ENCODE measurements at places on chromosomes 3 and 15.

- DNase-seq: no peak
Observed at GRCh38 chr15:34841262-34841725, 45.9 kb upstream of the ACTC1 start.

GRCh38 chr3:150236316-150237082 is 171.6 kb upstream of the TSC22D2 start:
- no peak for DNase-seq

DNA sequence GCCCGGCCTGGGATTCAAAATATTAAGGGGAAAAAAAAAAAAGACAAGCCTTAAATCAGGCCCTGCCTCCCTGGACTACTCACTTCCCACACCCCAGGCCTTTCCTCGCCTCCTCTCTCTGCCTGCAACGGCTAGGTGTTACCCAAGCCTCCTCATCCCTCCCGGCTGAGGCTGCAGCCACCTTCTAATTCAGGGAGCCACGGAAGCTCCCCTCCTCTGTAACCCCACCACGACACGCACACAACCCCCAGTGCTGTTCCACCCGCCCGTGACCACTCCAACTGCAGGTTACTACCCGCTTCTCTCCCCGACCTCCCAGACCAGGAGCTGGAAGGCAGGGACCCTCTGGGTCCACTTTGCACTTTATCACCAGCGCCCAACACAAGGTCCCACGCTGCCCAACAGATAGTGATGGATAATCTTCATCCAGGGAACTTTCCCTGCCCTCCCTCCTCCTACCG is 936 bp downstream of the KIF7 start:
- no peak for DNase-seq

GRCh38 chr3:139672884-139673283 is 4.9 kb downstream of the NMNAT3 start:
- no peak for DNase-seq

- DNase-seq: no peak
Observed at GRCh38 chr3:167852216-167852615, 116.7 kb downstream of the SERPINI1 start.

GRCh38 chr3:64027658-64028057 is 4.4 kb upstream of the PSMD6 start:
- no peak for DNase-seq

DNA sequence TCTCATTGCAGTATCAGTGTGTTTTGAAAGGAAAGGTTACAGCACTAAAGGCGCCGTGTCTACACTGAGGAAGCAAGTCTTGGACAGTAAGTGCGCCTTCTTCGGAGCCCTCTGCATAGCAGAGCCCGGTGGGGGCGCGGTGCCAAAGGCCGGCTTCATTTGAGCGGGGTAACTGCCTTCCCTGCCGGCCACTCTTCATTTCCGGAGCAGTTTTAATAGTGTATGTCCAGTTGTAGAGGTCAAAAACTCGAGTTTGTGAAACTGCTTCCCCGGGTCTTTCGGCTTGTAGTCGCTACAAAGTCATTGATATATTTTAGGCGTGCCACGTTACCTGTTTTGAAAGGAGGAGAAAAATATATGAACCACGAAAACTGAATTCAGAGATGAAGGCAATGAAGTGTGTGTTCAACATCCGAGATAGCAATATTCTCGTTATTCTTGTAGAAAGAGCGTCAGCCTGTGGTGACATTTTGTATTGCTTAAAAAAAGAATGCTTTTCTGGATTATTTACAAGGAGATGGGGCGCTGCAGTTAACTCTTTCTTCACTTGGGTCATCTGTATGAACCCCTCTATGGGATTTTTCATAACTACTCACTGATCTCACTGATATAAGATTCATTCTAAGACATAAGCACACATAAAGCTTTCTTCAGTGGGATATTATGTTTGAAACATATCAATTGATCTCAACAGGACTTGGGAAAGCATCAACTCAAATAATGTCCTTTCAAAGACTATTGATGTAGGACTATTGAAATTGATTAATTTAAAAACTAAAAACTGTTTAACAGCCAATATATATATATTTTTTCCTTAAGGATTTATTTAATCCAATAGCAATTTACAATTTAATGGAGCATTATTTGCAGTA is 3.0 kb downstream of the ALCAM start:
- DNase-seq: peak; percentile 79

- DNase-seq: no peak
Observed at GRCh38 chr15:51386486-51386885, 45.0 kb downstream of the GLDN start.

DNA sequence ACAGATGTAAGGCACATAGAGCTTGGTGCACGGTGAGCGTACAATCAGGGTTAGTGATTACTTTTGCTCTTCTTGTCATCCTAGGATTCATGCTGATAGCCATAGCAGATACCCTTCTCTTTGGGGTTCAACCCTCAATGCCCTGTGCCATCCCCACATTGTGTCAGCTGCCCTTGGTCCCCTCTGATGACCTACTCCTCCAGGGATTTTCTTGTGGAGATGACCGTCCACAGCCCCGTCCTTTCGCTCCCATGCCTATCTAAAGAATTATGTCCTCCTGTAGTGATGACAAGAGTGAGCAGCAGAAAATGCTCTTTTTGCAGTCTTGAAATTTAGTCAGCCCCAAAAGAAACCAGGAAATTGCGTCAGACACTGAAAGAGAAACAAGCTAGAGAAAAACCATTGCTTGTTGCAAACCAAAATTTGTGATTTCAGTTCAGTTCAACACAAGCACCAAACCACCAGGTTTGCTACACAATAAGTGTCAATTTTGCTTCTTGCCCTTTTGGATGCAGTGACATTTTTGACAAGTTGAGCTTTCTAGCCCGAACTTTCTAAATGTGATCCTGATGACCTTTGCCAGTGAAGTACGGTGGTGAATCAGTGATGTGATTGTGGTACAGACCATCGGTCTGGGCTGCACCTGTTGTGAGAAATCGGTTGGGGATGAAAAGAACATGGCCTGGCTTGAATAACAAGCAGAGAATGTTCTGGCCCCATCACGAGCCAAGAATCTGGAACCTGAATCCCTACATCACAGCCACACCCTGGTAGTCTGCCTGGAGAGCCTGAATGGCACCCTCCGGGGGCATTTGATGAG is 41.3 kb downstream of the CMTM7 start:
- no peak for DNase-seq

DNA sequence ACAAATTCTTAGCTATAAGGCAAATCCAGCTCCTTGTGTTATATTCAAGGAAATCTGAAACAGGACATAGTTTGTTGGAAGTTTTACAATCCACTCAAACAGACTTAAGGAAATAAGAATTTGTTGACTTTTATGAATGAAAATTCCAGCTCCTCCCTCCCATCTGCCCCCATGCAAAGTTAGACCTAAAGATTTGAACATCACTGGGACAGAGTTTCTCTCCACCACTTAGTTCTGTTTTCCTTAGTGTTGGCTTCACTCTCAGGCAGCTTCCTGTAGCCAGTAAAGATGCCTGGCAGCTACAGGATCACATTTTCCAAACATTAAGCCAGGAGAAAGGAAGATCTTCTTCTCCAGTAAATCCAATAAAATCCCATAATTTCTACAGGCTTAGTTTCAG is 265.0 kb downstream of the TAFA4 start:
- DNase-seq: no peak

- DNase-seq: peak; percentile 64
Observed at GRCh38 chr3:10192953-10193691, 28.4 kb downstream of the IRAK2 start.

GRCh38 chr3:53171827-53172505 is 11.0 kb downstream of the PRKCD start:
- DNase-seq: no peak

GRCh38 chr15:99565049-99565298 is 810 bp upstream of the MEF2A start:
- DNase-seq: no peak

DNA sequence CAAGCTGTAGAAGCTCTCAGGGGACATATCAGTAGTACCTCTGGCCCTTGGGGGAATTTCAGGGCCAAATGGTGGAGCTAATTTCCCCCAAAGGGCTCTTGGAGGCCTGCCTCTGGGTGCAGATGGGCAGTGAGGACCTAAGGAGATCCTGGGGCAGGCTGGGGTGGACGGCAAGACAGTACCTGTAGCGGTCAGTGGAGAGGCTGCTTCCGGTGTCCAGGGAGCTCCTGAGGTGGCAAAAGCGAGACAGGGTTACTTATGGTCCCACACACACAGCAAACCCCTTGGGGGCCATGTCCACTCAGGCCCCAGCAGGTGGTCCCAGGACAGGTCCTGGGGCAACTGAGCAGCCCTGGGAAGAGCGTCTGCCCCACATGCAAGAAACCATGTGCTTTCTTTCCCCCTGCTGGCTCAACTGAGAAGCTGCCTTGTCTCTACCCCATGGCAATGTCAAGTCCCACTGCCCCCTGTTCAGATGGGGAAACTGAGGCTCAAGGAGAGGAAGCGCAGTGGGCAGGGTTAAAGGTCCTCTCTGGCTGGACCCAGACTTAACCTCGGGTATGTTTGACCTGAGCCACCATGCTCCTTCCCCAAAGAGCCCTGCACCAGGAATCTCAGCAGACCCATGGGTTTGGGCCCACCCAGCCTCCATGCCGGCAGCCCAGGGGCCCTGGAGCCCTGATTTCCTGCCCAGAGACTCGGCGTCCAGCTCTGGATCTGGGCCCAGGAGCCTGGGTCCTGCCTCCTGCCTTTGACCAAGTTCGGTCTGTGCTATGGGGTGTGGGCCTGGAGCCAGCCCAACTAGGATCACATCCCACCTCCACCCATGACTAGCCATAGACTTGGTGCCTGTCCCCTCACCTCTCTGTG is 25.7 kb downstream of the IQSEC1 start:
- DNase-seq: no peak

DNA sequence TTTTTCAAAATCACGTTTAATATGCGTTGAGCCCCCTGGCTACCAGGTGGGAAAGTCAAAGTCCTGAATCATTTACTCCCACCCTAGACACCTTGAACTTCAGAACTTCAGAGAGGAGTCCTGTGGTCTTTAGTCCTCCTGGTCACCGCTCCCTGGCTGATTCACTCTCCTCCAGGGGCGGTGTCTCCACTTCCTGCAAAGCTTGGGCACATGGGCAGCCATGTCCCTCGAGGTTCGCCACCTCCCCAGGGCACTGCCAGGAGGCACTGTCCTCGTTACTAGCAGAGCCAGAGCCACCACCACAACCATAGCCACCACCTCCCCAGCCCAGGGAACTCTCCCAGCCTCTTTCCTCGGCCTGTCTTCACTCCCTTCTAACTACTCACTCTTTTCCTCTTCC is 31.0 kb downstream of the LOXL1 start:
- no peak for DNase-seq

DNA sequence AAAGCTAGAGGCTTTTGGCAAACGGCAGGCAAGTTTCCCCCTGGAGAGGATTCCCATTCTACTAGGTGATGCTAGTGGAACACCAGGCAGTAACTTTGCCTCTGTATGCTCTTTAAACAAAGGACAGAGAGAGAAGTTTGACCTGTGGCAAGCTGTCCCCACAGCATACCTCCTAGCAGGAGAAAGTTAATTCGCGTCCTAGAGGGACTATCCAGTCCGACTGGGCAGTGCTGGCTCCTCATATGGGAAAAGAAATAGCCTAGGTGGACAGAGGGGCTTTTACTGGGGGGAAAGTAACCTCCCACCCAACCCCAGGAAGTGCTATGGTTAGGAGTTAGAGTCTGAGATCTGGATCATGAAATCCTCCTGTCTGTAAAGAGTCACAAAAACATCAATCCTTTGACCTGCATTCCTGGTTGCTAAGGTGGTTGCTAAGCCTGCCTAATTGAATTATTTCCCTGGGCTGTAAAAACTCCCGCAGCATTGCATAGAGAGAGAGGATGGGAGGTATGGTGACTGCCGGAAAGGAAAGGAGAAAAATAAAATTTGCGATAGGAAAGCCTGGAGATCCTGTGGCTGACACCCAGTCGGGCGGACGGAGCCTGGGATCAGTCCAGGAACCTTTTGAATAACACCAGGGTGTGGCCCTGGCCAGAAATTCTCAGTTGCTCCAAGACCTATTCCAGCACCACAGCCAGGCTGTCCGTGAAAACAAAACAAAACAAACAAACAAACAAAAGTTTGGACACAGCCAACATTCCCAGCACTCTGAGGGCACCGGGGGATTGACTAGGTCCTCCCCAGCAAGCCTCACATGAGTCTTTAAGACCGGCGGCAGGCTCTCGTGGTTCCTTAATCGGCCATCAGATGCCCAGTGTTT is 67.7 kb upstream of the ATP11B start:
- DNase-seq: no peak

GRCh38 chr3:10964537-10965167 is 27.9 kb upstream of the SLC6A1 start:
- DNase-seq: no peak

DNA sequence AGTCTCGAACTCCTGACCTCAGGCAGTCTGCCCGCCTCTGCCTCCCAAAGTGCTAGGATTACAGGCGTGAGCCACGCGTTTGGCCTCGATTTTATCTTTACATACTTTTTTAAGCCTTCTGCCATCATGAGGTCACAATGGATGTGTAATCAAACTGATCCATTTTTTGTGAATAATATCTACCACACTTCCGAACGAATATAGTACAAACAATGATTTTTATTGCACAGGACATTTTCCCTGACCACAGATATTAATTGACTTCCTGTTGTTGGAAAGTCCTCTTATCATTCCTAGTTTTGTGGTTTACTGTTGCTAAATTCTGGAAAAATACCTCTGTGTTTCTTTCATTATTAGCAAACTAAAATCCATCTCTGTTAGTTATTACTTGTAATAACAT is 68.9 kb downstream of the MINDY2 start:
- no peak for DNase-seq

- no peak for DNase-seq
Observed at GRCh38 chr15:100924436-100924835, 5.3 kb downstream of the LRRK1 start.

GRCh38 chr3:12135029-12135657 is 23.6 kb downstream of the TIMP4 start:
- peak; percentile 54 for DNase-seq

- no peak for DNase-seq
Observed at GRCh38 chr3:26015752-26016151, 225.9 kb downstream of the OXSM start.

- no peak for DNase-seq
Observed at GRCh38 chr15:67152429-67152828, 87.0 kb downstream of the SMAD3 start.

DNA sequence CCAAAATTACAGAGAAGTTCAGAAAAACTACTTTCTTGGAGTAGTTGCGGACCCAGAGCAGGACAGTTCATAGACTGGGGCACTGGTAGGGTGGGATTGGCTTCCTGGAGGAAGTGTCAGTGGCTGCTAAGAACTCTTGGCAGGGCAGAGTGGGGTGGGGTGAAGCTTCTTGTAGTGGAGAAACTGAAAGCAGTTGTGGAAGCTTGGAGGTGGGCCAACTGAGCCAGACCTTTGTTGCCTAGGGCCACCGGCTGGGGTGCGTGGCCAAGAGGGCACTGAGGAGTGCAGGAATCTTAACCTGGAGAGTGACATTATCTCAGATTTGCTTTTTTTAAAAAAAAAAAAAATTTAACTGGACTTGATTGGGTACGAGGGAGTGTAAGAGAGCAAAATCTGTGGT is 3.1 kb downstream of the KAT2B start:
- DNase-seq: no peak

- DNase-seq: peak; percentile 10
Observed at GRCh38 chr3:58422756-58423325, 10.8 kb downstream of the PDHB start.

Data from DMS53 (cell line).